ENCODE measurements at places on chromosomes 2 and 18.

DNA sequence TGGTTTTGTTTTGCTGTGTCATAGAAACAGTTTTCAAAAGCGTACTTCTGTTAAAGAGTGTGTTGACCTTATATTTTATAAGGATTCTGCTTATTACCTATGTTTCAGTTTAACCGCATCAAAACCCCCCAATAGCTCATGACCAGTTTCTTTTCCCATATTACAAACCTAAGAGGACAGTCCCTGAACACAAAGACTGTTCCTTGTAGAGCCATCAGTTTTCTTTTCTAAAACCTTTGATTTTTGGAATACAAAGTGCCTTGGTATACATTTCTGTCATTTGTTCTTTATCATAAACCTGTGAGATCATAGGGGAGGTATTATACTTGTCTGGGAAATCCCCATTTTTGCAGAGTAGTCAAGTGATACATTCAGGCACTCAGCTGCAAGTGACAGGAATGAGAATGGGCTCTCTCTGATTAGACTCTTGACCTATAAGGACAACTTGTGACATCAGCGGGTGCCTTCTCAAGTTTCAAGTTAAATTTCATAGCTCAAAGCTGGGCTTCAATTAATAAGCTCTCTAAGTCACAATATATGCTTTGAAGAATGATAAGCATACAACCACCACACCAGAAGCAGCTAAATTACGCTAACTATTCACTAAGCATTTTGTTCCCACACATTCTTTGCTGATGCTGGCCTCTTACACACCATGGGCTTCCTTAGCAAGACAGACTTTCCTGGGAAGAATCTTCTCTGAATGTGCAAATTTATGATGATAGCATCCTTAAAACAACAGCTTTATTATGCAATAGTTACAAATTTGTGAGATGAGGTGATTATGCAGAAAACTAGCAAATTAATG lies 97.5 kb upstream of the CD302 start:
- DNase-seq: peak; percentile 54

DNA sequence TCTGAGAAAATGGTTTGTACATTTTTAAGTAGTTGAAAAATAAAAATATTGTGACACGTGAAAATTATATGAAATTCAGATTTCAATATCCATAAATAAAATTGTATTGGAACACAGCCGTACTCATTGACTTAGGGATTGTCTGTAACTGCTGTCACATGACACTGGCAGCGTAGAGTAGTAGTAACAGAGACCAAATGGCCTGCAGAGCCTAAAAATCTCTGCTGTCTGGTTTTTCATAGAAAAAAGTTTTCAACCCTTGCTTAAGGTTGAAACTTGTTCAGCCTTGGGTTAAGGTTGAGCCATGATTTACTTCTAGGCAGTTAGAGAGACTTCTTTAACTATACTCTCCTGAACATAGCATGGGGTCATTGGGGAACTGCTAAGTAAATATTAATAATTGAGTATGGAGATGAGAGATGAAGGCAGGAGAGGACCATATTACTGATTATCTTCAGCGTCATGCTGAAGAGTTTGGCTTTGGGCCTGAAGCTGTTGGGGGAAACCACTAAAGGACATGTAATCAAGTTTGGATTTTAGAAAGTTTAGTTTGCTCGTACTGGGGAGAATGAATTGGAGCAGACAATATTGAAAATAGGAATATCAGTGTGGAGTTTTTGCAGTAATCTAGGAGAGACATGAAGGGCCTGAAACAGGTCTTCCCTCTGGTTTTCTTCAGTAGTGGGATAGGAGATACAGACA lies 16.2 kb downstream of the EML4 start:
- no peak for DNase-seq

GRCh38 chr2:118130385-118130784 lies 42.1 kb downstream of the INSIG2 start:
- DNase-seq: no peak

GRCh38 chr18:44309185-44309584 lies 371.5 kb upstream of the SETBP1 start:
- no peak for DNase-seq

DNA sequence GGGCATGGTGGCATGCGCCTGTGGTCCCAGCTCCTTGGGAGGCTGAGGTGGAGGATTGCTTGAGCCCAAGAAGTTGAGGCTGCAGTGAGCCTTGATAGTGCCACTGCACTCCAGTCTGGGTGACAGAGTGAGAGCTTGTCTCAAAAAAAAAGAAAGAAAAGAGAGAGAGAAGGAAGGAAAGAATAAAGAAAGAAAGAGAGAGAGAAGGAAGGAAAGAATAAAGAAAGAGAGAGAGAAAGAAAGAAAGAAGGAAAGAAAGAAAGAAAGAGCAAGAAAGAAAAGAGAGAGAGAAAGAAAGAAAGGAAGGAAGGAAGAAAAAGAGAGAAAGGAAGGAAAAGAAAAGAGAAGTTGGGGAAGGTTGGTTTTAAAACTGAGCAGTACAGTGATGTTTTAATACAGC lies 49.0 kb upstream of the ACSL3 start:
- DNase-seq: no peak
